ENCODE measurements at places on chromosomes 13 and 19. TPM values are rescaled to one million over a fixed set of nuclear protein-coding genes. Genes with fewer than 3 reads are reported as not detected.

The DAND5 gene
- total RNA-seq = not detected

The PTGER1 gene
- total RNA-seq = 3.9 TPM

The LILRA1 gene
- total RNA-seq = not detected

The SCN1B gene
- total RNA-seq = 5.9 TPM

The OR7D2 gene
- total RNA-seq = under 0.01 TPM

All from epithelial cell of alveolus of lung (primary cell).